ENCODE measurements at places on chromosomes 2 and 18. TPM values are rescaled to one million over a fixed set of nuclear protein-coding genes. Genes with fewer than 3 reads are reported as not detected.

C2orf92 gene
- 13.6 TPM for total RNA-seq

SIX3 gene
- total RNA-seq = not detected

- no peak overlapping the region for H3K27ac ChIP-seq
- H3K4me3 ChIP-seq = no peak overlapping the region
Measured at GRCh38 chr18:11283479-11284161, 134.3 kb upstream of the PIEZO2 start.

GRCh38 chr2:46855805-46856204 lies 59.8 kb downstream of the MCFD2 start:
- peaks cover 3% of the 10 kb centered on the region for H3K4me1 ChIP-seq
- no peaks in the 10 kb centered on the region for H3K27me3 ChIP-seq
- no peak overlapping the region for H3K4me3 ChIP-seq
- no peaks in the 10 kb centered on the region for H3K36me3 ChIP-seq
- no peak for DNase-seq

GRCh38 chr2:240998706-240998994 lies 232 bp downstream of the SNED1 start:
- H3K4me1 ChIP-seq = peaks cover 6% of the 10 kb centered on the region
- no peaks in the 10 kb centered on the region for H3K36me3 ChIP-seq
- H3K27me3 ChIP-seq = peaks cover 16% of the 10 kb centered on the region
- no peak overlapping the region for H3K27ac ChIP-seq

- H3K4me1 ChIP-seq = no peaks in the 10 kb centered on the region
- H3K27me3 ChIP-seq = peaks cover under 1% of the 10 kb centered on the region
- H3K36me3 ChIP-seq = peaks cover 4% of the 10 kb centered on the region
- no peak overlapping the region for H3K4me3 ChIP-seq
- no peak overlapping the region for H3K27ac ChIP-seq
- DNase-seq = no peak
Measured at GRCh38 chr2:79000008-79000576, 25.4 kb upstream of the REG3G start.

- no peak overlapping the region for H3K27ac ChIP-seq
- peaks cover 33% of the 10 kb centered on the region for H3K36me3 ChIP-seq
- no peak overlapping the region for H3K4me3 ChIP-seq
- H3K4me1 ChIP-seq = no peaks in the 10 kb centered on the region
Measured at GRCh38 chr18:8529609-8530008, 79.6 kb upstream of the RAB12 start.

- DNase-seq = no peak
- H3K27ac ChIP-seq = no peak overlapping the region
- no peaks in the 10 kb centered on the region for H3K4me1 ChIP-seq
- no peaks in the 10 kb centered on the region for H3K36me3 ChIP-seq
- H3K4me3 ChIP-seq = no peak overlapping the region
- peaks cover 14% of the 10 kb centered on the region for H3K27me3 ChIP-seq
Measured at GRCh38 chr2:16493788-16494187, 171.8 kb downstream of the CYRIA start.

- H3K4me3 ChIP-seq = no peak overlapping the region
- no peaks in the 10 kb centered on the region for H3K27me3 ChIP-seq
- H3K27ac ChIP-seq = no peak overlapping the region
- DNase-seq = no peak
- H3K4me1 ChIP-seq = no peaks in the 10 kb centered on the region
Measured at GRCh38 chr2:169933124-169933711, 106.0 kb downstream of the UBR3 start.

DNA sequence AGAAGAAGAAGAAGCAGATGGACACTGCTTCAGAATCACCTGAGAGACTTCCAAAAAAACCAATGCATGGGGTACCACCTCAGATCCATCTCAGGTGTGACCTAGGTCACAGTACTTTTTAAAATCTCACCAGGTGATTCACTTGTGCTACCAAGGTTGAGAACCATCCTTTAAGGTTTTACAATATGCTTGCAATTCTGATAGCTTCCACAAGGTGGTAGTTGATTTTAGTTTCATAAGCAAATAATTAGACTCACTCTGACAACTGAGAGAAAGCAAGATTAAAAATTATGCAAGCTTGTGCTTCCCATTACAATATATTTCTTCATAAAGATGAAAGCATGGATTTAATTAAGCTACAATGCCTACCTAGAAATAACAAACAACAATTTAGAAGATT lies 355.1 kb downstream of the EN1 start:
- no peak overlapping the region for H3K4me3 ChIP-seq
- H3K27ac ChIP-seq = no peak overlapping the region
- DNase-seq = no peak
- H3K4me1 ChIP-seq = no peaks in the 10 kb centered on the region
- peaks cover 5% of the 10 kb centered on the region for H3K36me3 ChIP-seq

GRCh38 chr2:192828175-192828574 lies 633.4 kb upstream of the TMEFF2 start:
- DNase-seq = no peak
- H3K36me3 ChIP-seq = no peaks in the 10 kb centered on the region
- no peak overlapping the region for H3K27ac ChIP-seq
- H3K27me3 ChIP-seq = no peaks in the 10 kb centered on the region
- no peaks in the 10 kb centered on the region for H3K4me1 ChIP-seq

Measured in natural killer cell treated with Interleukin-12 subunit alpha and Interleukin-12 subunit beta and Interleukin-15 and Interleukin-18, amount 100 ng/mL, for 72 hours (primary cell).